CD4-positive, CD25-positive, alpha-beta regulatory T cell (primary cell): ENCODE measurements at places on chromosomes 5 and 9.

DNA sequence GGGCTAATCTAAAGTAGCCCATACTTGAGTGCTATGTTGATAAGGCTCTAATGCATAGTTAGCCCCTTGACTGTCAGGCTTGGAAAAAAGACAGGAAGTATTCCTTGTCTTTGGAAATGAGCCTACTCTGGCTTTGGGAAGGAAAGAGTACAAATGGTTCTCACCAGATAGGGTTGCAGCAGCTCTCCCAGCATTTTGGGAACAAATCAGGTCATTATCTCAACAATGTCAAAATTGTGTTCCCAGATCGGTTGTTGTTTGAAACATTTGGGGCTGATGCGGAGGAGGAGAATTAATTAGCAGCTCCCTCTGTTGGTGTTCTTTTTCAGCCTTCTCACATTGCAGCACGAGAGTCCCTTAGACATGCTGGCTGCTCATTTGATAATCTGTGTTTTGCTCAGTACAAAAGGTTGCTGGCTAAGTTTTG lies 294.7 kb upstream of the DMRT1 start:
- no peak for DNase-seq

DNA sequence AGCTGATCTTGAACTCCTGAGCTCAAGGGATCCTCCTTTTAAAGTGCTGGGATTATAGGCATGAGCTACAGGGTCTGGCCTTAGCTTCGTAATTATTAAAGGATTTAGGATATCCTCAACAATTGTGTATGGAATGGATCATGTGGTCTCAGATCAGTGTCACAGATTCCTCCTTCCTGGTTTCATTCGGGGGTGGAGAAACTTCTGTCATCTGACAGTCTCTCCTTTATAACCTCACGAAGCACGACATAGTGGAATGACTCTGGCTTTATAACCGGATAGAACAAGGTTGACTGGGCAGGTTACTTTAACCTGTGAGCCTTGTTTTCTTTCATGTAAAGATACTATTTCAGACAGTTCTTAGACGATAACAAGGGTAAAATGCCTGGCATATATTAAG lies 4.4 kb upstream of the GNG10 start:
- no peak for DNase-seq

- no peak for DNase-seq
Measured at GRCh38 chr9:97594381-97594921, 38.7 kb downstream of the TSTD2 start.

DNA sequence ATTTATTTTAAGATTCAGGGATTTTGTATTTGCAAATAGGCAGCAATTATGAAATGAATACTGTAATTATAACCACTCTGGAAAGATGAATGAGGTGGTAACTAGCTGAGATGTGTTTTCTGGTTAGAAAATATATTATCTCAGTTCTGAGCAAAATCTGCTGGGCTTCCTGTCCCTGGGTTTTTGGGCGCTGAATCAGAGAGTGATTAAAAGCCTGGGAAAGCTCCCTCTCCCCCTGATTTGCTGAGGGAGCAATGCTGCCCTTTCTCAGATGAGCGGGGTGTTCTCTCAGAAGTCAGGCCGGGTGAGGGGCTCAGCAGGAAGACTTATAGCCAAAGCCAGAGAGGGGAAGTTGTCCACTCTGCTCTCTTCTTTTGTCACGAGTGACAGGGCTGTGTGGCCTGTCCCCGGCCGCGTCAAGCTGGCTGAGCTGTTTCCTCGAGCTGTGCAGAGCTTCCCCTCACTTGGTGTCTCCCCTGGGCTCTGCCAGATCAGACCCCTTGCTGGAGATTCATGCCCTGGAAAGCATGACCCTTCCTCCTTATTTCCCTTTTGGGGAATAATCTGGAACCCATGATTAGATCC lies 39.8 kb upstream of the PITX1 start:
- no peak for DNase-seq
